ENCODE measurements at places on chromosomes 12 and 14.

DNA sequence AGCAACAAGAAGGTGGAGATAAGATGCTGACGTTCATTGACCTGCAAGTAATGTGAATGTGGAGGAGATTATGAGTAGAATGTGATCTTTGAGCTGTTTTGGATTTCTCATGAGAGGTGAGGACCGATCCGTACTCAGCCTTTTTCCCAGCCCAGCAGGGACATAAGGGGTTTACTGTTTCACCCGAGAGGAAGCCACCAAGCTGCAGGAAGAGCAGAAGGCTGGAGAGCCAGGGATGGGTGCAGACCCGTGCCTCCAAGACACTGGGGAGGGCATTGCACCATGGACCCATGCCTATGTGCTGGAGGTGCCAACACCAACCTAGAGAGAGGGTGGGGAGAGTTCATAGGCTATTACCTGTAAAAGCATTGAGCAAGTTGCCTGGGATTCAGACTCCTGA, 206.0 kb upstream of the DIO3 start:
- DNase-seq = no peak

GRCh38 chr12:122207391-122207790, 3.9 kb downstream of the B3GNT4 start:
- no peak for DNase-seq

DNA sequence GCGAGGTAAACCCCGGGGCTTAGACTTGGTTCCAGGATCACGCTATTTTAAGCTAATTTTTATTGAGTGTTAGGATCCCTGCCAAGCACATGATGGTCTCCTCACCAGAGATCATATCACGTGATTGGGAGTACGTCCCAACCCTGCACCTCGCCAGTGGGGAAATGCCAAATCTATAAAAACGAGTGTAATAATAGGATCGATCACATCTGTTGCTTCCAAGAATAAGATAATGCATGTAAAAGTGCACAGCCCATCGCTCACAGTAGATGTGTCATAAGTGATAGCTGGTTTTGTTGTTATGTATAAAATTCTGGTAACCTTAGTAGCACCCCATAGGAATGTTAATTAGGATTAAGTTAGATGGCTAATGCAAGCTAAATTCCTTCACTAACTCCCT, 581.0 kb upstream of the TMEM132C start:
- no peak for DNase-seq

- no peak for DNase-seq
Observed at GRCh38 chr14:47150267-47150666, 498.7 kb upstream of the RPL10L start.

- DNase-seq = no peak
Observed at GRCh38 chr12:22050078-22050477, 4.1 kb downstream of the CMAS start.

DNA sequence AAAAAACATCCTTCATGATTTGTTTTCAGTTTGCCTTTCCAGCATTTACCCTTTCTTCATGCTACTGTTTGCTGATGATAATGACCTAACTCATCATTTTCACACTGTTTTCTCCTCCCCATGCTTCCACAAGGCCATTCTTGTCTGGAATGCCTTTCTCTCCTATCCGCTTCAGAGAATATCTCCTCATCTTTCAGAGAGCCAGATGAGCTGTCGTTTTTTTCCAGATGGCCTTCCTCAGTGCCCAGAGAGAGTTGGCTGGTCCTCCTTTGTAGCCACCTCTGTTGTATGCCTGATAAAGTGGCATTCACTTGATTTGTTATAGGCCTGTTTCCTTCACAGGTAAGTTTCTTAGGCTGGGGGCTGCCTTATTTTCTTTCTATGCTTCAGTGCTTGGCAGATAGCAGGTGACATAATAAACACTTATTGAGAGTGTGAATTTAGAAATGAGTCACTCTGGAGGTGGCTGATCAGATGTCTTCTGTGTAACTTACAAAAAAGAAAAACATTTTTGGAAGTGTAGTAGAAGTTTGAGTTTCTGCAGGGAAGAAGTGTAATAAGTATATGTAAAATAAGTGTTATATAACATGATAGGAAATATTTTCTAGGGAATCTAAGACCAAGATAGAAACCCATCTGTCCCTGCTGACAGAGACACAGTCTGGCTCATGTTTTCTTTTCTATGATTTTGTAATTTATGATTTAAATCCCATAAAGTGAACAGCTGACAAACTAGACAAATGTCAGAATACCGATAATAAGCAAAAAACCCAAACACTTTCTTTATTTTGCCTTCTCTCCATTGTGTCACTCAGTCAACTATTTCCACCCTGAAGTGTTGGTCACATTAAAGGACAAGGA, 174.5 kb downstream of the DACT1 start:
- no peak for DNase-seq

DNA sequence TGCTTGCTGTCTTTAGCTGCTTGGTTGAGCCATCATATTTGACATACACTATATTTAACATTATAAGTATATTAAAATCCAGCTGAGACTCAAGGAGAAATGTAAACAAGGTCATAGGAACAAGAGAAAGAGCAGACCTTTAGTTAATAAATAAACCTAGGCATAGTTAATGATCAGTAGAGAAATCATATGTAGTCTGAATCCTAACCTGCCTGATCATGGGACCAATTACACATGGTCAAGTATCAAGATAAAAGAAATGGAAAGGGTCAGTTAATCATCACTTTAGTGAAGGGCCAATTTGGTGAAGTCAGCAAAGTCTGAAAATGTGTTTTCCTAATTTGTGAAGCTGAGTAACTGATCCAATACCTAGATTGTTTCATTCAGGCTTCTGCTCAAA, 7.5 kb downstream of the RNF212B start:
- DNase-seq = no peak

DNA sequence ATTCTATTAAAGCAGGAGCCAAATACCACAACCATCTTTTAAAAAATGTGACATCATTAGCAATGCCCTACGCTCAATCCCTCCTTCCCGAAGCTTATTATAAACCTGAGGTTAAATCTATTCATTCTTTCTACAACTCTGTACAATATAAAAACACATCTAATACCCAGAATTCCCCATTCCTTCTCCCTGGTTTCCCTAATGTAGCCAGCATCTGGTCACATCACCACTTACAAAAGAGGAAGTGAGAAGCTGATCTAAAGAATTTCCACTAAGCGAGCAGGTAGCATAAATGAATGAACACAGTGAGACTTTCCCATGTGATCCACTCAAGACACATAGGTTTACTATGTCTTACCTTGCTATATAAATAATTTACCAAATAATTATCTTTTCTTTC, 90.4 kb downstream of the LRP6 start:
- DNase-seq = no peak

GRCh38 chr14:68412505-68413465, 380.1 kb downstream of the ZFP36L1 start:
- DNase-seq = no peak

DNA sequence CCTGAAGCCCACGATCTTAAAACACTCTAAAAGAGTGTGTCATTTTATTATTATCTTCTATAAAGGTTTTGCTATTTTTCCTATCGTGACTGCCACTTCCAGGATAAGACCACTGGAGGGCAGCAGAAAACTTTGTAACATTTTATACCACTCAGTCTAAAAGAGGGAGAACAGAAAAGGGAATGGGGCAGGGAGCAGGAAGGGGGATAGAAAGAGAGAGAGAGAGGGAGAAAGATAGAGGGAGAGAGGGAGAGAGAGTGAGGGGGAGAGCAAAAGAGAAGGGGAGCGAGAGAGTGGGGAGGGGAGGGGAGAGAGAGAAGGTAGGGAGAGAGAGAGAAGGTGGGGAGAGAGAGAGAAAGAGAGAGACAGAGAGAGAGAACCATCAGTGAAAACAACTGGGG, 2.0 kb upstream of the ART4 start:
- peak; percentile 1 for DNase-seq

DNA sequence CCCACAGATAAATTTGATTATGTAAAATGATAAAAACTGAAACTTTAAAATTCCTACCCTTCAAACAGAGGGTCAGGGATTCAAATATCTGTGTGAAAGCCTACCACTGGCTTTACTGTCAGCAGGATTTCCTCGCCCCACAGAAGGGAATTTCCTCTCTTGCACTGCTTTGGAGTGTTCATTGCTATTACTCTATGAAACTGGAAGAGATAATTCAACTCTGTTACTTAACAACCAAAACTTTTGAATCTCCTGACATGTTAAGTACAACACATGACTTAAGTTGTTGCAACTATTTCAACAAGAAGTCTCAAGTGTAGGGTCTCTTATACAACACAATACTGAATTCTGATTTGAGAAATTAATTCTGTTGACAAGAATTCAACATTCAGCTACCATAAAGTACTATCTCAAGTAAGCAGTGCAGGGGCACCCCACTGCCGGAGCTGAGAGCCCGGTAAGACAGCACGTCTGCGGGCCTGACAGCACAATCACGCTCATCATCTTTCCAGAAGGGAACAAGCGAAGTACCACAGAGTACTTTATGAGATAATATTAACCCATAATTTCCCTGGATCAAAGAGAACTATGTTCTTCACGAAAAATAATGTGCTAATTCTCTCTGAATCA, 22.9 kb downstream of the DICER1 start:
- no peak for DNase-seq

DNA sequence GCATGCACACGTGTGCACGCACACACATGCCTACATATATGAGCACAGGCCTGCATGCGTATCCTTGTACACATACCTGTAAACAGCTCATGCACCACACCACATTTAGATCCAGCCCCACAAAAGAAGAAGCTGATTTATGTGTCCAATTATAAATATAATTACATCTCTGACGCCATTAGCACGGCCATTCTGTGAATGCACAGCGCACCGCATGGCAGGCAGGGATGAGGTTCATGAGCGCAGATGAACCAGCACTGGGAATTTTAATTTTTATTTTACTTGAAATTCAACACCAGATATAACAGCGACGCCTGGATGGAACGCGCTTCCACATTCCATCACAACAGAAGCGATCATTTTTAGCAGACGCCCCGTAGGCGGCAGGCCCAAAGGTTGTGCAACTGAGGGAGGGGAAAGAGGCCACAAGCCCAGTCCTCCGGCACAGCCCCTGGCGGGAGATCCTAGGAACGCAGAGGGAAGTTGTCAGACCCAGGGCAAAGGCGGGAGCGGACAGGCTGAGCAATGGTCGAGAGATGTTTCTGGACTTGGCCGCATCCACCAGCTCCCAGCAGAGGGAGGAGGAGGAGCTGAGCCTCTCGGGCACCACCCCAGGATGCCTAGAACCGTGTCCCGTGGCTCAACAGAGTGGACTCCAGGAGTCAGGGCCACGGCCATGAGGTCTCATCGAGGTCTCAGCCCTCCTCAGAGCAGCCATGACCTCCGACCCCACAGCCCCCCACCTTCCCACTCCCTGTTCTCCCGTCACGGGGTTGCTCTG, 37.9 kb upstream of the GALNT9 start:
- DNase-seq = no peak

GRCh38 chr12:122187466-122187865, 4.5 kb downstream of the LRRC43 start:
- DNase-seq = no peak

DNA sequence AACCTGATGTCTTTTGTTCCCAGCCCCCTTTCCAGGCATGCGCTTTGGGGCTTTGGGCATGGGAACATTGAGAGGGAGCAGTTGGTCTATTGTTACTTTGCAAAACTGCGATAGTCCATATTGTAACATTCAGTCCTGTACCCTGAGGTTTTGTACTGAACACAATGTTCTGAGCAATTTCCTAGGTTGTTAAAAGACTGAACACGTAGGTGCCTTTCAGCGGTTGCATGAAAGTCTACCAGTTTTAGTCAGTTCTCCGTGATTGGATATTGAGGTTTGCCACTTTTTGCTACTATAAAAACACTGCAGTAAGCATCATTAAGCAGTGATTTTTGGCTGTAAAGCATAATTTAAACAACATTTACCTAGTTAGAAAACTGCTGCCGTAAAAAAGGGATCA, 20.1 kb downstream of the NGB start:
- no peak for DNase-seq

DNA sequence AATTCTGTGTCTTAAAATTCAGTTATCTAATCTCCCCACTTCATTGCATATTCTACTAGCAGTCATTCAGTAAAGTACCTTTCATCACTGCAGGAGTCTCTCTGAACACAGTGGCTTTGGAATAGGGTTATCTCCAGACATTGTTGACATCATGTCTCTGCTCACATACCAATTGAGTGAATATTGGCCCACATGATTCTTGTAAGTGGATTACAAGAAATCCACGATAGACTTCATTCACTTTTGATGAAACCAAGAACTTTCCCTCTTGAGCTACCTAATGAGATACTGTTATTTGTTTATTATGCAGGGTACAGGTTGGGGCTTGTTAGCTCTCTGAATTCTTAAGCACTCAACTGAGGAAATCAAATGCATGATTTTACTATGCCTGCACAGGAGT, 284.9 kb downstream of the RAD51B start:
- DNase-seq = no peak

DNA sequence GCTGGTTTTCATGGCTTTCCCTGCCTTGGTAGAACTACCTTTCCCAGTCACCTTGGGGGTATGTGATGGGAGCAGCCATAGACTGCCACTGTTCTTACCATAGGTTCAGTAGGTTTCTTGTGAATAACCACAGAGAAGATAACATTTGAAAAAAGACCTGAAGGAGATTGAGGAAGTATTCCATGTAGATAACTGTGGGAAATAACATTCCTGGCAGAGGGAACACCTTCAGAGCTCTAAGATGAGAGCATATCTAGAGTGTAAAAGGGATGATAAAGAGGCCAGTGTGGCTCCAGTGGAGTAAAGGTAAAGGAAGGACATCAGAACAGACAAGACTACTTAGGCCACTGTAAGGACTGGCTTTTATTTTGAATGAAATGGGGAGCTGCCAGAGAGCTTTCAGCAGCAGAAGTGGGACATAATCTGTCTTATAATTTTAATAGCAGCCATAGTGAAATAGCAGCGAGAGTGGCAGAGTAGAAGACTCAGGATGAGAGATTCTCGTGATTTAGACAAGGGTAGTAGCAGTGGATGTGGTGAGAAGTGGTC, 82.6 kb upstream of the KCNH3 start:
- no peak for DNase-seq

- no peak for DNase-seq
Observed at GRCh38 chr14:94612174-94612573, at the start of gene SERPINA3. Gene SERPINA3 (plus strand): TSS chr14:94612391. CDS start chr14:94614442, 2,051 bp downstream.
